NCI-H446 (cell line): ENCODE measurements at places on chromosomes 11 and 22.
A peak's percentile ranks its signal among the peaks of the same experiment; 100 is the strongest.

DNA sequence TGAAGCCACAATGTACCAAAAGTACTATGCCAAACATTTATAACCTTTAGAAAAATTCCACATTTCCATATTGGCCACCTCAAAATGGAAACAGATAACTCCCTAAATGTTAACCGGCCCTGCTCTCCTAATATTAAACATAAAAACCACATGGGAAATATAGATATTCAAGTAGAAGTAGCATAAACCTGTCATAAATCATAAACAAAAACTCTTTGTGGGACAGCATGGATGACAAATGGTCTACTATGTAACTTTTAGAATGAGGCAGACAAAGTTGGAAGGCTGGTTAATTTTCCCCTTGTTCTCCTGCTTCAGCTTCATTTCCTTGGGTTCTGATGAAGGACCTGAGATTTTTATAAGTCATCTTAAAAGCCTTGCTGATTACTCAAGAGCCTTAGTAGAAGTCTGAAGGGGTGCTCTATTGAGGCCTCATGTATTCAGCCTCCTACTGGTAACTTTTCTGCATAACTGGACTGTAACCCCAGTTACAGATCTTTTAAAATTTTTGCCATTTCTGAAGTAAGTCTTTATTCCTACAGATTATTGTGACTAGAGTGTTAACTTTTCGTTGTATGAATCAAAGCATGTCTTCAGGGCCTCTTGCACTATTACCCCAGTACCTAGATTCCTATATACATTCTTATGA, 116.4 kb downstream of the STIM1 start:
- no peak for DNase-seq

GRCh38 chr22:21921729-21922128, 30.9 kb downstream of the PPM1F start:
- peak; percentile 66 for DNase-seq

DNA sequence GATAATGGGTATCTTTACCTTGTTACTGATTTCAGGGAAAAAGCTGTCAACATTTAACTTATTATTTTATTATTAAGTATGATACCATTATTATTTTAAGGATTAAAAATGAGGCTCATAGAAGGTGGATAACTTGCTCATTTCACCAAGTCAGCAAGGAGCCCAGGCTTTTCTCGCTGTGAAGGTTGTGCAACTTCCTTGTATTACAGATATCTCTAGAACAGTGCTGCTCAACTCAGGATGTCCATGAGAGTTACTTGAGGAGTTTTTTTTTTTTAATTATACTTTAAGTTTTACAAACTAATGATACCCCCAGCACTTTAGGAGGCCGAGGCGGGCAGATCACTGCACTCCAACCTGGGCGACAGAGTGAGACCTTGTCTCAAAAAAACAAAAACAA, 98.2 kb downstream of the INSC start:
- DNase-seq: no peak

DNA sequence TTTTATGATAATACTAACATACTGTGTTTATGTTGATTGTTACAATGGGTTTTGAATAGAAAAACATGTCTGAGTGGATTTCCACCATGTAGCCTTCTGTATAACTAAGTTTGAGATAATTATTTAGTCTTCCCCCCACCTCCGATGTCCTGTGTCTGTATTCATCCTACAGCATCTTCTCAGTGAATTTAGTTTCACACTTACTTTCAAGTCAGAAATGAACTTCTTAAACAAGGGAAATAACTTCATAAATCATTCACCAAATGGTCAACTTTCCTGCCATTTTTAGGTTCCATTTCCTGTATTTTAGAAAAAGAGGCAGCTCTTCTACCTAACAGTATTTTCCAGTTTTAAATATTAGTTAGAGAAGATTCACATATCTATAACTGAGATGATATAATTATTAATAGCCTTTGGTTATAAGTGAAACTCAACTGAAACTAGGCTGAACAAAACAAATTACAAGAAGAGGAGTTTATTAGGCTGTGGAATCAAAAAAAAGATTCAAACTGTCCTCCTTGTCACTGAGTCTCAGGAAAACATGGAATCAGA, 3.5 kb downstream of the OR51B5 start:
- DNase-seq: no peak

- no peak for DNase-seq
Observed at GRCh38 chr11:68575025-68575665, 109.2 kb upstream of the GAL start.

- no peak for DNase-seq
Observed at GRCh38 chr11:1881442-1882264, 10.0 kb downstream of the PRR33 start.

- DNase-seq: no peak
Observed at GRCh38 chr22:43200031-43200430, 13.1 kb upstream of the TTLL12 start.

DNA sequence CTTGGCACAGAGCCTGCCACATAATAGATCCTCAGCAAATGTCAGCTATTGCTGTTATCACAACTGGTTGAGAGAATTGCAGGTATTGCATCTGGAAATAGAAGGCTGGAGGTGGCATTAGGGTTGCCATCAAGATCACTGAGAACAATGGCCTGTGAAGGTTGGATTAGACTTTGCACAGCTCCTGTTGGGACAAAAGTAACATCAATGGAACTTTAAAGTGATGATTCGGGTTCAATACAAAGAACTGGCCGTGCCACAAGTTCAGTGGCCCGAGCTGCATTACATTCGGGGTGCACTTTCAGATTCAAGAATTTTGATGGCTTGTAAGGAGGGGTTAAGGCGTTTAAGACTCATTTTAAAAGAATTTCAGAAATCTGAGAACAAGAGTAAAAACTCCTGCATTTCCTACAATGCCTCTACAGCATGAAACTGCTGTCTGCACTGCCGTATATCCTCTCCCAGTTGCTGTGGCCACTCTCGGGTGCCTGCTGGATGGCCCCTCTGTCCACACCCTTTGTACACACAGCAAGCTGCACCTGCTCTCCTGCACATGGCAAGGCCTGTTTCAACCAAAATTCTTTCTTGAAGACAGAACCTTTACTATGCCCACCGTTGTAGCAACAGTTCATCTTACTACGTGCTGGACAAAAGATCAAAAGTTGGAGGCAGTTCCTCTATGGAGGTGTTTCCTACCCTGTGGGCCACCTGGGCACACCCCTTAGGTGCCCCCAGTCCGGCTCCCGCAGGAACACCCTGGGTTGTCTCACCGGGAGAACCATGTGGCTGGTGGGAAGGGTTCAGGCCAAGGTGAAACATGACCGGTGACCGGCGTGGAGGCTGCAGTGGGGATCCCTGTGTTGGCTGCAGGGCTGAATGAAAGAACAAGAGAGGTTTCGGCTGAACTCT, 17.5 kb upstream of the SHANK2 start:
- no peak for DNase-seq

- DNase-seq: no peak
Observed at GRCh38 chr22:45238957-45239680, 1.6 kb downstream of the KIAA0930 start.

GRCh38 chr22:44012162-44012561, 11.9 kb upstream of the PARVB start:
- DNase-seq: no peak

GRCh38 chr11:118521892-118522311, 5.4 kb upstream of the TTC36 start:
- DNase-seq: no peak

DNA sequence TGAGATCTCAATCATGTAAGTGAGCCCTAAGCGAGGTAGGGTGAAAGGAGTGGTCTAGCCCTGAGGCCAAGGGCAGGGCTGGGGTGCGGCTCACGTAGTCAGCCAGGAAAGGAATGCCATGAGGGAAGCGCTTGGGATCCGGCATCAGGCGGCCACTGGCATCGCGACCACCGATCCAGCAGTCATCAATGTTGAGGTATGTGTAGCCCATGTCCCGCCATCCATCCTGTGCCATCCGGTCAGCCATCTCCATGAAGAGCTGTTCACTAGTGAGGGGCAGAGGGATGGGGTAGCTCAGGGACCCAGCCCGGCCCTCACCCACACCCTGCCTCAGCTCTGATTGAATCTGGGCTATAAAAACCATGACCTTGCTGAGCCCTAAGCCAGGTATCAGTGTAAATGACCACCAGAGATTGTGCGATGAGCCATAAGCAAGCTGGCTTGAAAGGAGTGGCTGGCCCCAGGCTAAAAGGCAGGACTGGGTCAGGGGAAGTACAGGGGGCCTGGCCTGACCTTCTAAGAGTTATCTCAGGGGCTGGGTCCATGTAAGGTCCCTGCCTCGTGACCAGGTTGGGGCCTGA, 2.9 kb downstream of the NAGA start:
- DNase-seq: no peak

GRCh38 chr11:103594283-103594682, 442.2 kb upstream of the DDI1 start:
- no peak for DNase-seq

GRCh38 chr22:48161298-48161697, 1398.8 kb downstream of the TBC1D22A start:
- DNase-seq: no peak

DNA sequence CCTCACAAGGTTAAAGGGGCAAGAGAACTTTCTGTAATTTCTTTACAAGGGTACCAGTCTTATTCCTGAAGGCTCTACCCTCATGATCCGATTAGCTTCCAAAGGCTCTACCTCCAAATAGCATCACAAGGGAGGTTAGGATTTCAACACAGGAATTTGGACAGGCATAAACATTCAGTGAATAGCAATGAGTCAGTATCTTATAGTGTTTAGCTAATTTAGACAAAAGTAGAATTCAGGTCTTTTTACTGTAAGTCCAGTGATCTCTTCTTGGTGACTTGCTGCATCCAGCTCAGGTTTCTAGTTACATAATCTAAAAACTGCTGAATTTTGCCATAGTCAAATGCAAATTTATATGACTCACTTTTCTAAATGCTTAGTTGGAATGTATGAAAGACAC, 1995.6 kb upstream of the RAG2 start:
- DNase-seq: no peak

DNA sequence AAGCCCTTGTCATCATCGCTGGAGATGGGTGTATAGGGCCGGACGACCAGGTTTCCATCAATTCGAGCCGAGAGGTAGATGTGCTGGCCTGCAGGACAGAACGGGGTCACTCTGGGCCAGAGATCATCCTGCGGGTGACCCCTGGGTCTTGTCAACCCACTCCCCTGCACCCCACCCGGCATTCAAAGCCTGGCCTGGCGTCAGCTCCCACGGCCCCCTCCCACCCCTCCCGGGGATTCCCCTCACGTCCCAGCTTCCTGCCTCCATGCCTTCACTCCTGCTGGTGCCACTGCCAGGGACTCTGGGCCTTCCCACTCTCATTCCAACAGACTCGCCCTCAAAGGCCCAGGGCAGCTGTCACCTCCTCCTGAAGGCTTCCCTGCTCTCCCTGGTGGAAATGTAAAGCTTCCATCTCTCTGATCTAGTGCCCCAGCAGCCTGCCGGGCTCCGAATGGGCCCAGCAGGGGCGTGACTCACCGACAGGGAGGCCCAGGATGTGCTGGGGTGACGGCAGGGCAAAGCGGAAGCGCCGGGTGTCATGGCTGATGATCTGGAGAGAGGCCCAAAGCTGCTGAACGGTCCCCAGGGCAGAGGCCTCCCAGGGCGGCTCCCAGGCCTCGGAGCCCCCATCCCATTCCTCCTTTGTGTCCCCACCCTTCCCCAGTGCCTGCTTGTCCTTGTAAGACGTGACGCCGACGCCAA, 9.3 kb downstream of the ATP5MGL start:
- no peak for DNase-seq

DNA sequence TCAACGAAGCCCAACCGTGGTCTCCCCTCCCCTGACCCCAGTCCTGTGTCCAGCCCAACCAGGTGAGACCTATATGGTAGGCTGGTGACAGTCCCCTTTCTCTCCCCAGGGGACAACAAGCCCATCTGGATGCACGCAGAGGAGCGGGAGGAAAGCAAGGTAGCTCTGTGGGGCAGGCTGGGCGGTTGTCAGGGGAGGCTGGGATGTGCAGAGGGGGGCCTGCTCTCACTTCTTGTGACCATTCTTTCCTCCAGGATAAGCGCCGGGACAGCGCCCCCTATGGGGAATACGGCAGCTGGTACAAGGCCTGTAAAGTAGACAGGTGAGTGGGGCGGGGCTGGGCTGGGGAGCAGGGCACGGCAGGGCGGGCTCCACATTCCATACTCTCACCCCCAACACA, 3.5 kb upstream of the RAB1B start:
- DNase-seq: no peak

DNA sequence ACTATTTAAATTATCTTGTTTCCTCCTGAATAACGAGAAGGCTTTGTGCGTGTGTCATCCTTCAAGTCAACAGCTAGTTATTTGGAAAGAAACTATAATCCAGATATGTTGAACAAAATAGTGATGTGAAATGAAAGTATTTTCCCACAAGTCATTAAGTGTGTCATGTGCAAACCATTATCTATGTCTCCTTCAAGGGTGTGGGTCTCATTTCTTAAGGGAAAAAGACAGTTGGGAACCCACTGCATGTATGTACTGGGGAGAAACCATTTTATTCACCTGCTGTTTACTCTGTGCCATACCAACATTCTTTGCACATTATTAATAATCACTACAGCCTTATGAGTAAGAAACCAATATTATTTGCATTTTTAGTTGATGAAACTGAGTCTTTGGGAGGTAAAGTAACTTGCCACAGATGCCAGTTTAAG, 145.3 kb upstream of the CTSC start:
- DNase-seq: no peak

DNA sequence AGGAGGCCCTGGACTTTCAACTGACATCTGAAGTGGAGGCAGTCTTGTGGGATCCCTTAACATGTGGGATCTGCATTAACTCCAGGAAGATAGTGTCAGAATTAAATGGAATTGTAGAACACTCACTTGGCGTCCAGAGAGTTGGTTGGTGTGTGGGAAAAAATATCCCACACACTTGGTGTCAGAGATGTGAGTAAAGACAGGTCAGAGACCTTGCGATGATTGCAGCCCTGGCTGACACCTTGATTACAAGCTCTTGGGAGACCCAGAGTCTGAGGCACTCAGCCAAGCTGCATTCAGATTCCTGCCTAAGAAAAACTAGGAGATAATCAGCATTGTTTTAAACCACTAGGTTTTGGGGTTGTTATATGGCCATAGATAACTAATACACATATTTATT, 7.2 kb upstream of the TPCN2 start:
- DNase-seq: no peak

DNA sequence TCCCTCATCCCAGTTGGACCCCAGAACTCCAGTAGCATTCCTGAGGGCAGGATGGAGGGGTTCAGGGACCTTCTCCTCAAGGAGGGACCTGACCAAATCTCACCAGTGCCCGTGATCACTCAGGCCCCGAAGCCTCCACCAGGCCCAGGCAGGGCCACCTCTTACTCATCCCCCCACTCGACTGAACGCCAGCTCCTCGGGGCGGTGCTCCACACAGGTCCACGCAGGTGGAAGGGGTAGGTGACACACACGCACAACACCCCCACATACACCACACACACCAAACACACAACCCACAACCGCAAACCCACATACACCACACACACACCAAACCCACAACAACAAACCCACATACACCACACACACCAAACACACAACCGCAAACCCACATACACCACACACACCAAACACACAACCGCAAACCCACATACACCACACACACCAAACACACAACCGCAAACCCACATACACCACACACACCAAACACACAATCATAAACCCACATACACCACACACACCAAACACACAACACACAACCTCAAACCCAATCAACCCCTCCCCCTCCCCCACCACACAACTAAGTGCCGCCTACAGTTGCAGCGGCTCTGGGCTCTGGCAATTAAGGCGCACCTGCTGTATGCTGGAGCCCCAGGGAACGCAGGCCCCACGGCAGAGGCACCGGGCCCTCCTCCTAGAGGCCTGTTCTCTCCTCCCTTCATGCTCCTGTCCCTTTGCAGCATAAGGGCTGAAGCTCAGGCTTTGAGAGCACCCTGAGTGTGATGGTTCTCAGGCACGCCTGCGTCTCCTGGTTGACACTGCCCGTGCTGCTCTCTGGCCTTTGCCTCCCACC, 1318.1 kb downstream of the TBC1D22A start:
- no peak for DNase-seq

- DNase-seq: no peak
Observed at GRCh38 chr11:44625759-44626523, 60.5 kb downstream of the CD82 start.
